ENCODE measurements at places on chromosomes 5 and 9. TPM values are rescaled to one million over a fixed set of nuclear protein-coding genes. Genes with fewer than 3 reads are reported as not detected.
A peak's percentile ranks its signal among the peaks of the same experiment; 100 is the strongest.

The NPR3 gene
- total RNA-seq, result 1.4 TPM

The IL13 gene
- total RNA-seq, result not detected

The IQGAP2 gene
- 114 TPM for total RNA-seq

The NDUFS4 gene
- total RNA-seq, result 38.5 TPM

The ADAMTS12 gene
- not detected for total RNA-seq

The PCDHA4 gene
- total RNA-seq, result not detected

DNA sequence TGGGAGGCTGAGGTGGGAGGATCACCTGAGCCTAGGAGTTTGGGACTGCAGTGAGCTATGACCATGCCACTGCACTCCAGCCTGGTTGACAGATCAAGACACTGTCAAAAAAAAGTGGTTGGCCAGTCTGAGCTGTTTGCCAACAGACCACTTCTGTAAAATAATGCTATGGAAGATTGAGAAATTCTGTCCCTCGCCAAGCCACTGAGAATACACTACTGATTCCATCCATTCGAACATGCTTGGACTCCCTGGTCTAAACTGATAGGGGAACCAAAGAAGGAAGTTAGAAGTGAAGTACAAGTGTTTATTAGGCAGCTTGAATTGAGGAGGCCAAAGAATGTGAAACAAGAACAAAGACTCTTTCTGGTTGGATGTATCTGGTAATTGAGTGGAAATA lies 27.2 kb downstream of the ENC1 start:
- no peak for DNase-seq
- H3K4me1 ChIP-seq, result no peaks in the 10 kb centered on the region

DNA sequence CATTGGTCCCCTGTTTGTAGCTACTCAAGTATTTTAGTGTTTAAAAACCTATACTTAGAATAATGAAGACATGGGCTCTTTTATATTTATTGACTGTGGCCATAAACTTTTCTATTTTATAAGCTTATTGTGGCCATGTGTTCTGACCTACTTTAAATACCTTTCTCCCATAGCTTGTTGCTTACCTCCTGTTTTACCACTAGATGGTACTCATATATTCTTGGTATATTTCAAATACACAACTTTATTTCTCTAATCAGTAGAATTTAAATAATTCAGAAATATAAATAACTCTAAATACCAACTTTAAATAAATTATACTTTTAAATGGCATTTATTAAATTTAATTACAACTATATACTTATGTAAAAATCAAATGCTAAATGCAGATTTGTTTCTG lies 498.0 kb downstream of the PRDM9 start:
- no peak overlapping the region for H3K27ac ChIP-seq
- H3K4me3 ChIP-seq, result no peak overlapping the region
- no peaks in the 10 kb centered on the region for H3K27me3 ChIP-seq

GRCh38 chr9:111937301-111937700 lies 40.7 kb downstream of the UGCG start:
- H3K27ac ChIP-seq, result no peak overlapping the region
- no peaks in the 10 kb centered on the region for H3K36me3 ChIP-seq
- H3K27me3 ChIP-seq, result no peaks in the 10 kb centered on the region
- no peak overlapping the region for H3K4me3 ChIP-seq

GRCh38 chr5:129904667-129905472 lies 605 bp downstream of the CHSY3 start:
- no peak overlapping the region for H3K4me3 ChIP-seq
- no peaks in the 10 kb centered on the region for H3K4me1 ChIP-seq
- DNase-seq, result peak; percentile 24
- no peak overlapping the region for H3K27ac ChIP-seq
- no peaks in the 10 kb centered on the region for H3K36me3 ChIP-seq

DNA sequence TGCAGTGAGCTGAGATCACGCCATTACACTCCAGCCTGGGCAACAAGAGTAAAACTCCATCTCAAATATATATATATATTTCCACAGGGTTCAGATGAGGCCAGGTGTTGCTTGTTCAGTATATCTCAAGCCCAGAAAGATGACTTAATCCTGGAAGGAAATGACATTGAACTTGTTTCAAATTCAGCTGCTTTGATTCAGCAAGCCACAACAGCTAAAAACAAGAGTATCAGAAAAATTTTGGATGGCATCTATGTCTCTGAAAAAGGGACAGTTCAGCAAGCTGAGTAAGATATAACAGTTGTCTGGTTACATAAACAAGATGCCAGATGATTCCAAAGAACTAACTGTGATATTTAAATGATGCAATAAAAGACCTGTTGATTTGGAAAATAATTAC lies 352.0 kb downstream of the KCTD16 start:
- no peaks in the 10 kb centered on the region for H3K36me3 ChIP-seq
- no peak overlapping the region for H3K4me3 ChIP-seq
- H3K4me1 ChIP-seq, result no peaks in the 10 kb centered on the region
- DNase-seq, result no peak
- H3K27ac ChIP-seq, result no peak overlapping the region

GRCh38 chr5:166493612-166494011 lies 1797.8 kb upstream of the WWC1 start:
- no peak for DNase-seq
- H3K27ac ChIP-seq, result no peak overlapping the region
- no peaks in the 10 kb centered on the region for H3K27me3 ChIP-seq
- H3K36me3 ChIP-seq, result no peaks in the 10 kb centered on the region

DNA sequence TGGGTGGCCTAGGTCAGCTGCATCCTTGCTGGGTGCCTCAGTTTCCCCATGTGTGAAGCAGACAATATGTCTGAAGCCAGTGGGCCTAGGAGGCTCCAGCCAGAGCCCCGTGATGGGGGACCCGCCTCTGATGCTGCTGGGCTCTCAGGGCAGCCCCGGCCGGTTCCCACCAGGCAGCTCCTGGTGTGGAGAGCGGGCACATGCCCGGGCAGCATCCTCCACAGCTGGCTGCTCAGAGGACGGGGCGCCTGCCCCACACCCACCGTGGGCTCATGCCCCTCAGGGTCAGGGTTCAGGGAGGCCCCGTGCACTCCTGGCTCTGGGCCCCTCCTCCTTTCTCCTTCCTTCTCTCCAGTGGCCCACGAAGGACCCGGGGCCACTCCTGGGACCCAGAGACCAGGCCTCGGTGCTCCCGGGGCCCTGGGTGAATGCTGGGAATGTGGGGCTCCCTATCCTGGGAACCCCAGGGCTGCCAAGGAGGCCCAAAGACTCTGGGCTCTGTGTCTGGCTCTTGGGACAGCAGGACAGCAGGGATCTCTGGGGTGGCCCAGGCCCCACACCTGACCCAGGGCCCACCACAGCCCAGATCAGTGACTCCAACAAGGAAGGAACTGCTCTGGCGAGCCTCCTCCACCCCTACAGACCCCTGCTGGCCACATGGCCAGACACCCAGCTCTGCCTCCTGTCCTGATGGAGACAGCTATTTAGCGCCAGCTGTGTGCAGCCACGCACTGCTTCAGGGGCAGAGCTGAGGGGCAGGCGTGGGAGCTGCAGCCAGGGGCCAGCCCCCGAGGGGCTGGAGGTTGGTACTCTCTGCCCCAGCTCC lies 39.5 kb upstream of the EGFL7 start:
- H3K27ac ChIP-seq, result no peak overlapping the region
- H3K4me1 ChIP-seq, result peaks cover 5% of the 10 kb centered on the region
- no peaks in the 10 kb centered on the region for H3K27me3 ChIP-seq
- no peaks in the 10 kb centered on the region for H3K36me3 ChIP-seq

GRCh38 chr9:97889941-97890887 lies 32.1 kb downstream of the TRMO start:
- peak; percentile 61 for DNase-seq
- H3K27ac ChIP-seq, result no peak overlapping the region
- H3K4me1 ChIP-seq, result no peaks in the 10 kb centered on the region
- H3K36me3 ChIP-seq, result no peaks in the 10 kb centered on the region

DNA sequence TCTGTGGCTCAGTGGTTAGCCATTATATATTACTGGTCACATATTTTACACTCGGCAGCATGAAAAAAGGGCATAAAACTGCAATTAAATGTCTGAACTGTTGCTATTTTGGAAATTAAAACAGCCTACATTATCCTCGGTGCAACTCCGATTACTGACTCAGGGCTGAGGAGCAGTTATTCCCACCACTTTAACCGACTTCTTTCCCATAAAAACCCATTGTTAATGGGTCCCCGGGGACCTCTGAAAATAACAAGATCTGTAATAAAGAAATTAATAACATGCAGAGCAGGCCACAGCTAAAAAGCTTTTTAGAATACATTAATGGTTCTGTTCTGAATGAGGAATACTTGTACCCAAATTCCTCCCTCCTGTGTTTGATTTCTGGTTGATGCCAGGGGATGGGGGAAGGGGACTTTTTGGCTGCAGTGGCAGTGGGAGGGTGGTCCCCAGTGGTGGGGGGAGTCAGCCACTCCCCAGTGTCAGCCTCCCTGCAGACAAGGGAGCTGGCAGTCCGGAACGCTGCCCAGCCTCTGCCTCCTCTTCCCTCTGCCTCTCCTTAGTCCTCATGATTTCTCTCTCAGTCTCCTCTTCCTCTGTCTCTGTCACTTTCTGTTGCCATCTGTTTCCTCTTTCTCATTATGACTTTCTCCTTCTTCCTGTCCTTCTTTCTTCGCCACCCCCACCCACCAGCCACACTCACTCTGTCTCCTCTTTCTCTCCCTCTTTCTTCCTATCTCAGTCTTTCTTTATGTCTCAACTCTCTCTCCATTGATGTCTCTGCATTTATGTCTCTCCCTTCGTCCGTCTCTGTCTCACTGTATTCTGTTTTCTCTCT lies 59.0 kb upstream of the ZBTB43 start:
- no peaks in the 10 kb centered on the region for H3K27me3 ChIP-seq
- H3K36me3 ChIP-seq, result no peaks in the 10 kb centered on the region
- DNase-seq, result peak; percentile 18
- peaks cover 9% of the 10 kb centered on the region for H3K4me1 ChIP-seq

- no peaks in the 10 kb centered on the region for H3K36me3 ChIP-seq
- H3K27ac ChIP-seq, result no peak overlapping the region
- H3K4me1 ChIP-seq, result no peaks in the 10 kb centered on the region
- no peak overlapping the region for H3K4me3 ChIP-seq
- H3K27me3 ChIP-seq, result no peaks in the 10 kb centered on the region
- DNase-seq, result no peak
Measured at GRCh38 chr9:138072161-138072842, 194.7 kb downstream of the CACNA1B start.

DNA sequence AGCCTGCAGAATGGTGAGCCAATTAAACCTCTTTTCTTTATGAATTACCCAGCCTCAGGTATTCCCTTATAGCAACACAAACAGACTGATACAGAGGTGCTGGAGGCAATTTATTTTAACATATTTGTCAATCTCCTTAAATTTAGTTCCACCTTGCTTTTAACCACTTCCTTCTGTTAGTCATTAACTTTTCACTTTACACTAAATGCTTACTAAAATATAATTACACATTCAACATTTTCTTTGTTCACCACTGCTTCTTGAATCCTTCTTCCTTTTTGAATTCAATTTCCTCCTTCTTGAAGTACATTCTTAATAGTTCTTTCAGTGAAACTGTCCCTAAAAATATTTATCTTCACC lies 39.4 kb downstream of the LYRM7 start:
- H3K27ac ChIP-seq, result peak overlapping the region; percentile 77
- H3K4me1 ChIP-seq, result peaks cover 20% of the 10 kb centered on the region
- H3K27me3 ChIP-seq, result no peaks in the 10 kb centered on the region
- H3K4me3 ChIP-seq, result peak overlapping the region; percentile 21
- no peaks in the 10 kb centered on the region for H3K36me3 ChIP-seq

DNA sequence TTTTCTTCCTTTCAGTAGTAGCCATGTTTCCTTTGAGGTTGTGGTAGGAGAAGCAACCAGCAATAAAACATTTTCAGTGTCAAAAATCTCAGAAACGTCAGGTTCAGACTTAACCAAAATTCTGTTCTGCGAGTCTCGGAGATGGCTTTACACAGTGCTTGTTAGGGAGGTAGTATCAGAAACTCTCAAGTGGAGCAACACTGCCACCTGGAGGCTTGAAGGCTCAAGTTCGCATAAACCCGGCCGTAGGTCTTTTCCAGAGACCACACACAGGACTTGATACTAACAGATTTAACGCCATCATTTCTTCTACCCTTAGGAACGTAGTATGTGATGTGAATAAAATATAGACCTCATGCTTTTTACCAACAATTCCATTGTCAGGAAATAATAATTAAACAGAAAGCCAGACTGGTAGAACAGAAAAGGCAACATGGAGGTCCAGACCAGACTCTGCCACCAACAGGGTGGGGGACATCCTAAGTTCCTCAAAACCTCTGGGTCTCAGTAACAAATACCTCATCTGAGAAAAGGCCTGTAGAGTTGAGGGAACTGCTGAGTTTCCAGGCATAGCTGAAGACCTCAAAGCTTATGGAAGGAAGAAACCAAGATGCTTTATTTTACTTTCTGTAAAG lies 8.5 kb downstream of the PTGER4 start:
- H3K27ac ChIP-seq, result peak overlapping the region; percentile 60
- H3K4me3 ChIP-seq, result peak overlapping the region; percentile 38
- DNase-seq, result peak; percentile 83
- H3K36me3 ChIP-seq, result no peaks in the 10 kb centered on the region

DNA sequence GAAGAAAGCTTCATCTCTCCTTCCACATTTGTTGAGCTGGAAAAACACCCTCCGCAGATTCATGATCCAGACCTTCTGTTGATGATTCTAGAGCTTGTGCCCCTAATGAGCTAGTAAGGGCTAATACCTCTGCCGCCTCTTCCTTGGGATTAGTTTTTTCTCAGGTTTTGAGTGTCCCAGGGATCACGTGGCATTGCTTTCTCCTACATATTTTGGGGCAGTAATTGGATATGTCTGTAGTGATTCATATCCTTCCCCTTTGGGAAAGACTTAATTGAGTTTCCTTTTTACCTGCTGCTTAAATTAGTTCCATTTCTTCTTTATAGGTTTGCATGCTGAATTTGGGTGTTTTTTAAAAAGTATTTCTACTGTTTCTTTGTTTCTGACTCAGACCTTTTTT lies 143.9 kb downstream of the GOLPH3 start:
- no peak overlapping the region for H3K27ac ChIP-seq
- no peak overlapping the region for H3K4me3 ChIP-seq
- peaks cover 19% of the 10 kb centered on the region for H3K4me1 ChIP-seq
- no peaks in the 10 kb centered on the region for H3K27me3 ChIP-seq

DNA sequence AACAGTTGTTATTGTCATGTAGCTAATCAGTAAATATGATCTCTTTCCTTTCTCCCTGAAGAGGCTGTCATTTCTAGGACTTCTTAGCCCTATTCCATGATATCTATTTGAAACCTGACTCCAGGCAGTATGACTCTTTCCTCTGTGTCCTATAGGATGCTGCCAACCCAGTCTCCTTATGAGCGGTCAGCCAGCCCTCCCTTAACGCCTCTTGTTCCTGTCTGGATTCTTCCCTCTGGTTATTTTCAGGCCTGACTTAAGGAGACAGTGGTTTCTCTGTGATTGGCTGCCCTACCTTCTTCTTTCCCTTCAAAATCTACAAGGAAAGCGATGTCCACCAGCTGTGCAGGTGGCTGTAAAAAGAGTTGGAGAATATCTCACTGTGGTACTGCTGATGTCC lies 19.4 kb upstream of the C5orf63 start:
- H3K36me3 ChIP-seq, result no peaks in the 10 kb centered on the region
- DNase-seq, result no peak
- H3K4me3 ChIP-seq, result no peak overlapping the region
- H3K27me3 ChIP-seq, result no peaks in the 10 kb centered on the region
